WERI-Rb-1 (cell line): ENCODE measurements at places on chromosomes 7 and 10.

DNA sequence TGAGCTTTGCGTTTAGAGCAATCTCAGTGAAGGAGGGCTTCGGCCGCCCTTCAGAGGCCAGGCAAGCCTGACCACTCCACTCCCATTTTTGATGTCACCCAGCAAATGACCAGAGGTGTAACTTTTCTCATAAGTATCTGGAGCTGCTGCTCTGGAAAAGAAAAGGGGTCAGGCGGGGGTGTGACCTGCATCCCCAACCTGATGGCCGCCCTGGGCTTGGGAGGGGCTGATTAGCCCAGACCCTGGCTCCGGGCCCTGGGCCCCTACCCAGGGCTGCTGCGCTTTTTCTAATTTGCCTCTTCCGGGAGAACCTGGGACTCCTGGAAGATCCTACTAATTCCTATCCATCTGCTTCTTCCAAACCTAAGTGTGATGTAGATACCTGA is 9.6 kb upstream of the EBF3 start:
- DNase-seq = no peak

DNA sequence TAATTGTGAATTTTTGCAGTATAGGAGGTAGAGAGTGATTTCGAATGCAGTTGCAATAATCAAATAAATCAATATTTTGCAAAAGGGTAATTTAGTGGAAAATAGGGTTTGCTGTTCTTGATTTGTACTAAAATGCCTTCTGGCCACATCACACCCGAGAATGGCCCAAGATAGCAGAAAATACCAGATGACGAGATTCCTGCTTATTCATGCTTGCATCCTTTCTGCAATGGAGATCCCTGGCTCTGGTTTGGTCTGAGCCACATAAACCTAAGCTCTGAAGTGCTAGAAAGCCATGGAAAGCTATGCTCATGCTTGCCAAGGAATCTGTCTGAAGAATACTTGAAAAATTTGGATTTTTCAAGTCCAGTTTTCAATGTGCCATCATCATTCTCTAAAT is 634.2 kb upstream of the COBL start:
- no peak for DNase-seq

DNA sequence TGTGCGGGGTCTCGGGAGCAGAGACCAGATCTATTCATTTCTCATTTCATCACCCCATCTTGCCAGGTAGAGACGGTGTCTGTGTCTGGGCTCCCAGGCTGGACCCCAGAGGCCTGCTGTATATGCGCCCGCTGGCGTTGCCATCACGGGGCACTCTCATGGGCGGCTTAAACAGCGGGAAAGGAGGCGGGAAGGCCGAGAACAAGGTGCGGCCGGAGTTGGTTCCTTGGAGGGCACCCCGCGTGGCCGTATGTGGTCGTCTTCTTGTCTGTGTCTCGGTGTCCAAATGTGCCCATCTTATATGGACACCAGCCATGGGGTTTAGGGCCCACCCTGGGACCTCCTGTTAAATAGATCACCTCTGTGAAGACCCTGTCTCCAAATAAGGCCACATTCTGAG is 2.1 kb upstream of the CFAP46 start:
- DNase-seq = no peak

DNA sequence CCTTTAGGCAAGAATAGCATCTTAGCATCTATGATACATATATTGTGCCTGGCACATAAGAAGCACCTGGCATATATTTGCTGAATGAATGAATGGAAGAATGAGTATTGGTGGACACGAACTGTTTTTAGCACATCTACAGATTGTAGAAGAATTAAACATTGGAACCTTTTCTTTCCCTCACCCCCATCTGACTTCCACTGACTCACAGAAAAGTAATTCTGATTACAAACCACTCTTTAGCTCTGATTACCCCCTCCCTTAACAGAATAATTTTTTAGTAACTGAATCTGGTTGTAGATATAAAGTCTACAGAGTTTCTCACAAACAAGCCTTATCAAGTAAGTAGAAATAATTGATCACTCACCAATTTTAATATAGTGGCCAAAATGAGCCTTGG is 31.9 kb downstream of the SLC26A4 start:
- no peak for DNase-seq

GRCh38 chr10:69574571-69574978 is 1.4 kb upstream of the NEUROG3 start:
- peak; percentile 34 for DNase-seq

DNA sequence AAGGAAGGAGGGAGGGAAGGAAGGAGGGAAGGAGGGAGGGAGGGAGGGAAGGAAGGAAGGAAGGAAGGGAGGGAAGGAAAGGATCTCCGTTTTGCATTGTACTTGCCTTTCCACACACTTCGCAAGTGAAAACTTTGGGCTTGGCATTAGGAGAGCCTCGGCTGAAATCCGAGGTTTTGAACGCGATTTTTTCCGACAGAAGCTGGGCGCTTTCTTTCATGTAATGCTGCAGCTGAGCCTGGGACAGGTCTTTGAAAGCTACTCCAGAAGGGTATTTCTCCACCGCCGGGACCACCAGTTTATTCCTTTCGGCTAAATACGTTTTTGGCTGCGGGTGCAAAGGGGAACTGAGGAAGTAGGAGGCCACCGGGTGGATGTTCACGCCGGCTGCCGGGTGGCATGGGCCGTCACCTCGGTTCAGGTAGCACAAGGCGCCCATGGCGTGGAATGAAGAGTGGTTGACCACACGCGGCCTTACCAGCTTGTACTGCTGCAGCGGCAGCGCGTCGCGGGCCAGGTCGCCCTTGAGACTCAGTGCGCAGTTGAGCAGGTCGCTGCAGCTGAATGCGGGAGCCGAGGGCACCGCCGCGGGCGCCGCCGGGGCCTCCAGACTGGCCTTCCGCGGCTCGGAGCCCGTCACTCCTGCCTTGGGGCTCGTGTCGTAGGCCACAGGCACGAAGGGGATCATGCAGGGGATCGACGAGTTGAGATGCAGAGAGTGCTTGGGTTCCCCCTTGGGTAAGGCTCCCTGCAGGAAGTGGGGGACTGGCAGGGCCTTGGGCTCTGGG is 825 bp downstream of the FEZF1 start:
- no peak for DNase-seq

- DNase-seq = no peak
Observed at GRCh38 chr10:99615426-99615825, 4.8 kb downstream of the SLC25A28 start.

GRCh38 chr7:26978146-26978545 is 113.8 kb upstream of the SKAP2 start:
- no peak for DNase-seq

DNA sequence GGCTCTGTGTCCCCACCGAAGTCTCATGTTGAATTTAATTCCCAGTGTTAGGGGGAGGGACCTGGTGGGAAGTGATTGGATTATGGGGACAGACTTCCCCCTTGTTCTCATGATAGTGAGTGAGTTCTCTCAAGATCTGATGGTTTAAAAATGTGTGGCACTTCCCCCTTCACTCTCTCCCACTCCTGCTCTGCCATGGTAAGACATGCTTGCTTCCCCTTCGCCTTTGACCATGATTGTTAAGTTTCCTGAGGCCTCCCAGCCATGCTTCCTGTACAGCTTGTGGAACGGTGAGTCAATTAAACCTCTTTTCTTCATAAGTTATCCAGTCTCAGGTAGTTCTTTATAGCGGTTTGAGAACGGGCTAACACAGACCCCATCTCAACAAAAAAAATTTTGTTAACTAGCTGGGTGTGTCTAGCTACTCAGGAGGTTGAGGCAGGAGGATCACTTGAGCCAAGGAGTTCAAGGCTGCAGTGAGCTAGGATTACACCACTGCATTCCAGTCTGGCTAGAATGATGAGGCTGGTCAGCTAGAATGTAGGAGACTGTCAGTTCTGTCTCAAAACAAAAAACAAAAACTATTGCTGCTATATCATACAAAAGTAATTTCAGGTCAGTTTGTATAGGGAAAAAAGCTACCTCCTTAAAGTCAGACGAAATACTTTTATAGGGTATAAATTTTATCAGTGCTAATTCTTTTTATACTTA is 57.7 kb downstream of the ATAD1 start:
- DNase-seq = no peak

DNA sequence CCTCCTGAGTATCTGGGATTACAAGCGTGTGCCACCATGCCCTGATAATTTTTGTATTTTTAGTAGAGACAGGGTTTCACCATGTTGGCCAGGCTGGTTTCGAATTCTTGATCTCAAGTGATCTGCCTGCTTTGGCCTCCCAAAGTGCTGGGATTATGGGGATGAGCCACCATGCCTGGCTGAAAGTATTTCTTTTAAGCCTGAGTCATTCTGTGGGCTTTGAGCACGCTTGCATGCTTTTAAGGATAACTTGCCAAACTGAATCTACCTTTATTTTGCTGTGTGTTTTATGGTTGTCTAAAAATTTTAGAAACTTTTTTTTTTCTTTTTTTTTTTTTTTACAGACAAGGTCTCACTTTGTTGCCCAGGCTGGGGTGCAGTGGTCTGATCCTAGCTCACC is 33.2 kb downstream of the CNNM2 start:
- no peak for DNase-seq

- no peak for DNase-seq
Observed at GRCh38 chr7:81470724-81471379, 299.0 kb downstream of the HGF start.

DNA sequence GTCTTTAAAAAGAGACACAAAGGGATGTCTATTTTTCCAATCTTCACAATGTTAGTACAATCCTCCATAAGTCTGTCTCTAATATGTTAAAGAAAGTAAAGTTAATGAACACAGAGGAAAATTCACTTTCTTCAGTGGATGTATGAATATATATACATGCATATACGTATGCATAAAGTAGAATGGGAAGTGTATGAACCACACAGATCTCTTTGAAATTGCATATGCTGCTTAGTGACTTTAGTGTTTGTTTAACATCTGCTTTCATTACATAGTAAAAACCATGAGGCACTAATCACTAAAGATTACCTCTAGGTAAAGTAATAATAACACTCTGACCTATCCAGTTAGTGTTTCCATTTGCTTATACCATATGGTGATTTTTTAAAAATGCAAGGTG is 451.2 kb downstream of the SEMA3D start:
- DNase-seq = no peak

DNA sequence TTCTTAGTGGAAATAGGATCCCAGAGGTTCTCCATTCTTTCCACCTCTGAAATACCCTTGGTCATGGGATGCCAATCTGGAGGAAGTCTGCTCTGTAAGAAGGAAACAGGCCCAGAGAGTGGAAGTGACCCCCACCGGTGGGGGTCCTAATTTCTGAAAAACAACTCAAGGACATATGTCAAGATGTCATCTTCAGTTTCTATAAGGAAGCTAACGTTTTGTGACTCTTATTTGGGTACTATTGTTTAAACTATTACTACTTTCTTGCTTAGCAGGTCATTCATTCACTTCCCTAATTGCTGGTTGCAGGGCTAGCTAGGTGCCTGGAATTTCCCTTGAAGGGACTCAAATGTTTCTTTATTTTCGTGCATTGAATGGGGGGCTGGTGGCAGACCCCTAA is 1.9 kb upstream of the ZNF775 start:
- DNase-seq = no peak

DNA sequence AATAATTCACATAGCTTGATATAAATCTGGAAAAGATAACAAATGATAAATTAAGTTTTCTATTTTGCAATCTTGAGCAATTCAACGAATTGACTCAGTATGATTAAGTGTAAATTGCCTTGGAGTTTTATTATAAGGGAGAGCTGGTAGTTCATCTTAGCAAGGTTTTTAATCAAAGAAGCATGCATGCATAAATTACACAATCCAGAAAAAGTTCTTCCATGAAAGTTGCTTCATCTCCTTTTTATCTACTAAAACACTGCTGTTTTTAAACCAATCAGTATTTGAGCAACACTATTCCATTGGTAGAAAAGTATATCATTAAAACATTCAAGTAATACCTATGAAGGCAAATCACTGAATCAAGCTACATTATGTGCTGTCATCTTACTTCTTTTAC is 47.6 kb downstream of the POT1 start:
- DNase-seq = no peak

DNA sequence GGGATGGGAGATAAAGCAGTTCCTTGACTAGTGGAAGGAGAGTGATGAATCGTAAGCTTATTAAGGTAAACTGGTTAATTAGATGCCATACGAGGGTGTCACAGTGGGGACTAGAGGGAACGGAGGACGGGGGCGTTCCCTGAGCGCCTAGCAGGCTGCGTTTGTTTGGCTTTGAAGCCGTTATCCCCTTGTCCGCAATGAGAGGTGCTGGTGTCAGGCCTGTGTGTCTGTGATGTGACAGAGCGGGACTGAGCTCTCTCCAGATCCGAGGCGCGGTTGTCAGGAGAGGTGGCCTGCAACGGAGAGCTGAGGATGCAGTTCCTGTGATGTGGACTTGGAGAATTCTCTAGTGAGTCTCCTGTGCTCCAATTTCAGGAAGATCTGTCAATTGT is 60.0 kb upstream of the PRPS1L1 start:
- peak; percentile 32 for DNase-seq

DNA sequence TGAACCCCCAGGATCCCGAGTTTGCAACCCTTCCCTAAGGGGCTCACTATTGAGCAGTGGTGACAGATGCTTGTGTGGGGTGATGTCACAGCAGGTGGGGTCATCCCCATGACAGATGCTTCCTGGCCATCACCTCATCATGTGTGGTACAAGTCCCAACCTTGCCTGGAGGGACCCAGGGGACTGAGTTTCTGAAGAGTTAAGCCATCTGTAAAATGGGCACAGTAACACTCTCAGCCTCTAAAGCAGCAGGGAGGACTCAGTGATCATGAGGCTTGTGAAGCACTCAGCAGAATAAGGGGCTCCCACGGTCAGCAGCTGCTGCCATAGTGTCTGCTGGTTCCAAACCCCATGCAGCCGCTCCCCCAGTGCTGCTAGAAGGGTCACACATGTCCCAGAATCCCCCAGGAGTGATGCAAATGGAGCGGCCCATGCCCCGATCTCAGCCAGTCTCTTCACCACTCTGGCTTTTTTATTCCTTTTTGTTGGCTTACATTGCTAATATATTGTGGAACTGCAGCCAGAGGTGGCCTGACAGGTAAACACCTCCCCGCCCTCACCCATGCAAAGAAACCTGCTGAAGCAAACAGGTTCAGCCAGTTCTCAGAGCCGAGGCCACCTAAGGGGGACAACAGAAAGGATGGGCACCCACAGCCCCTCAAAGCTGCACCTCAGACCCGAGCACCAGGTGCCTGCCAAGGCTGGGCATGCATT is 102.1 kb upstream of the PDGFA start:
- no peak for DNase-seq

- DNase-seq = no peak
Observed at GRCh38 chr10:48453451-48454301, 147.2 kb downstream of the MAPK8 start.

- DNase-seq = no peak
Observed at GRCh38 chr10:22229802-22230157, 12.0 kb upstream of the EBLN1 start.

- no peak for DNase-seq
Observed at GRCh38 chr7:41536122-41536872, 166.6 kb downstream of the INHBA start.
